ENCODE measurements at places on chromosomes 6 and 20. TPM values are rescaled to one million over a fixed set of nuclear protein-coding genes. Genes with fewer than 3 reads are reported as not detected.

GRCh38 chr6:136011475-136011874, 160.0 kb downstream of the PDE7B start:
- no peak for DNase-seq

GRCh38 chr20:6979621-6980020, 212.1 kb downstream of the BMP2 start:
- no peak for DNase-seq

DNA sequence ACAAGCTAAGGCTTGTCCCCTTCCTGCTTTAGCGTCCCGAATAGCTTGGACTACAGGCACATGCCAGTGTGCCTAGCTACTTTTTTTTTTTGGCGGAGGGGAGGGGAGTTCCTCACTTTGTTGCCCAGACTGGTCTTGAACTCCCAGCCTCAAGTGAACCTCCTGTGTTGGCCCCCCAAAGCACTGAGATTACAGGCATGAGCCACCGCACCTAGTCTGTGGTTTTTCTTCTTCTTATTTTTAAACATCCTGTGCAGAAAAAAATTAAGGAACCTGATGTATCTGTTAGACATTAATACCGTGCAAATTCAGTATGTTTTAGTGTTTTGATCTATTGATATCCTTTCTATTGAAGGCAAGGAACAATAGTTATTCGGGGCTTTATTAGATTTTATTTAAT, 25.7 kb downstream of the HIVEP1 start:
- no peak for DNase-seq

- no peak for DNase-seq
Measured at GRCh38 chr6:44390158-44390683, 2.7 kb downstream of the CDC5L start.

GRCh38 chr6:132096245-132096644, 145.1 kb upstream of the CCN2 start:
- no peak for DNase-seq

Gene DPM1
- 46.2 TPM for total RNA-seq

Gene FRS3
- total RNA-seq: 4.6 TPM

Gene RTEL1
- total RNA-seq: 58.9 TPM

All from activated CD4-positive, alpha-beta T cell treated with anti-CD3 and anti-CD28 coated beads, Interleukin-2, amount 10 ng/mL, durations not matched to agents 7 days and 5 days (primary cell).